ENCODE measurements at places on chromosomes 1 and 21.

DNA sequence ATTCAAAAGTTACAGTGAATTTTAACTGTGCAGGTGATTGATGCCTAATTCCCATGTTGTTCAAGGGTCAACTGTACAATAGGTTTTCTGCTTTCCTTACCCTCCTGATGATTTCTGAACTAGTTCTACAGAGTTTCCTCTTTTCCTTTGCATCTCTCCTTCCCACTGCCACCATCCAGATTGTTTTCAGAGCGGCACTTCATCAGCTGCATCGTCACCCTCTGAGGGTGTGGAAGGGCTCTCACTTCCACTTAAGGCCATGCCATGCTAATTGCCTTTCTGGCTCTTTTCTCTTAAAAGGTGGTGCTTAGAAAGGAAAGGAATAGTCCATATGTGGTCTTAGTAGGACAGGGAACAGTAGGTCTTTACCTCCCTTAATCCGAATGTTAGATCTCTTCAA, 39.1 kb downstream of the DISC1 start:
- H3K36me3 ChIP-seq, result peaks cover 23% of the 10 kb centered on the region
- H3K27me3 ChIP-seq, result no peaks in the 10 kb centered on the region
- no peak for DNase-seq

- H3K27me3 ChIP-seq, result no peaks in the 10 kb centered on the region
- H3K36me3 ChIP-seq, result peaks cover 17% of the 10 kb centered on the region
- no peak for DNase-seq
Observed at GRCh38 chr1:21335088-21335691, 44.9 kb upstream of the ECE1 start.

DNA sequence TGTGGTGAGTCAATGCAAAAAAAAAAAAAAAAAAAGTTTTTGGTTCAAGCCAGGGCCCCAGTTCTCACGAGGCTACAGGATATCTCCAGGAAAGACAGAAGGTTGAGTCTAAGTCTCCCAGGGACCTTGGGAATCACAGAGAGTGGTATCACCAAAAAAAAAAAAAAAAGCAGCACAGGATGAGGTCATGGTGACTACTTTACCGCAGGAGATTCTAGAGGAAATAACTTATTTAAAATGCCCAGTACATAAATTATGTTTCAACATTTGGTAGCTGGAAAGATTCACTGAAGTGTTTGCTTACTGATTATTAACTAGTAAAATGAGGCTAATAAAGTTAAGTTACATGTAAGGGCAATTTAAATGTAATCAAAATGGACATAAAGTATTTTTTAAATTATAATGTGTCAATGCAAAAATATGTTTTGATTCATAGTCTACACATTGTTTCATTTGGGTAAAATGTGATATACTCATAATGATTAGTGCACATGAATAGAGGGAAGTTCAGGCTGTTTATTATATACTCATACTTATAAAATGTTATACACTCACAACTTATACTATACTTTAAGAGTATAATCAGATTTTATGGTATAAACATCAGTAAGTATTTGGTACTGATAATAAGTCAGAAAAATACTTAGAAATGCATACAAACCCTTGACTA, 84.1 kb downstream of the PLPPR5 start:
- no peak for DNase-seq
- no peaks in the 10 kb centered on the region for H3K27me3 ChIP-seq
- no peaks in the 10 kb centered on the region for H3K4me1 ChIP-seq

GRCh38 chr1:91827087-91827458, 58.9 kb downstream of the TGFBR3 start:
- DNase-seq, result no peak
- H3K27me3 ChIP-seq, result no peaks in the 10 kb centered on the region
- no peaks in the 10 kb centered on the region for H3K36me3 ChIP-seq
- H3K27ac ChIP-seq, result no peak overlapping the region
- peaks cover 21% of the 10 kb centered on the region for H3K4me1 ChIP-seq
- H3K4me3 ChIP-seq, result no peak overlapping the region

GRCh38 chr1:236168716-236169429, 26.5 kb downstream of the GPR137B start:
- DNase-seq, result no peak
- no peak overlapping the region for H3K4me3 ChIP-seq

- H3K36me3 ChIP-seq, result no peaks in the 10 kb centered on the region
- H3K27me3 ChIP-seq, result peaks cover 7% of the 10 kb centered on the region
- no peaks in the 10 kb centered on the region for H3K4me1 ChIP-seq
- H3K27ac ChIP-seq, result no peak overlapping the region
Observed at GRCh38 chr1:17465228-17465627, 25.8 kb upstream of the RCC2 start.

DNA sequence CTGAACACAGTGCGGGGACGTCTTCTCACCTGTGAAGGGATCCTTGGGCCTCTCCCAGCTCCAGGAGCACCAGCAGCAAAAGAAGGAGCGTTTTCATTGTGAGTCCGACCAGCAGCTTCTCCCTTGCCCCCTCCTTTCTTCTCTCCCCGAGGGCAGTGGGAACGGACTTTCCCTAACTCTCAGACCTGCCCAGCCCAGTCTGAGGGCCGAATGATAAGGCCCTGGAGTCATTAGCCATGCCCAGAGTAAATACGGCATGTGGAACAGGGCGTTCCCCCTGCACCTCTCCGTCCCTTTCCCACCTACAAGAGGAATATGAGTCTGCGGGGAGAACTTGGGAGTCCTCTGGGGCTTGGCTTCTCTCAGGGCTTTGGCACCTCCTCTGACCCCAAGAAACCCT, at the start of gene CTSE:
Gene CTSE, minus strand, starts transcription at position 201 of the 400 bp plus-strand sequence. Its CDS starts 104 bp downstream, at position 97.
- H3K27me3 ChIP-seq, result peaks cover 66% of the 10 kb centered on the region
- no peak for DNase-seq
- no peaks in the 10 kb centered on the region for H3K36me3 ChIP-seq
- H3K4me1 ChIP-seq, result no peaks in the 10 kb centered on the region

GRCh38 chr1:41724248-41724647, 194.5 kb downstream of the HIVEP3 start:
- H3K27ac ChIP-seq, result no peak overlapping the region
- peaks cover 4% of the 10 kb centered on the region for H3K27me3 ChIP-seq
- peaks cover 50% of the 10 kb centered on the region for H3K4me1 ChIP-seq
- DNase-seq, result no peak
